ENCODE measurements at places on chromosomes 16 and 17. TPM values are rescaled to one million over a fixed set of nuclear protein-coding genes. Genes with fewer than 3 reads are reported as not detected.

DNA sequence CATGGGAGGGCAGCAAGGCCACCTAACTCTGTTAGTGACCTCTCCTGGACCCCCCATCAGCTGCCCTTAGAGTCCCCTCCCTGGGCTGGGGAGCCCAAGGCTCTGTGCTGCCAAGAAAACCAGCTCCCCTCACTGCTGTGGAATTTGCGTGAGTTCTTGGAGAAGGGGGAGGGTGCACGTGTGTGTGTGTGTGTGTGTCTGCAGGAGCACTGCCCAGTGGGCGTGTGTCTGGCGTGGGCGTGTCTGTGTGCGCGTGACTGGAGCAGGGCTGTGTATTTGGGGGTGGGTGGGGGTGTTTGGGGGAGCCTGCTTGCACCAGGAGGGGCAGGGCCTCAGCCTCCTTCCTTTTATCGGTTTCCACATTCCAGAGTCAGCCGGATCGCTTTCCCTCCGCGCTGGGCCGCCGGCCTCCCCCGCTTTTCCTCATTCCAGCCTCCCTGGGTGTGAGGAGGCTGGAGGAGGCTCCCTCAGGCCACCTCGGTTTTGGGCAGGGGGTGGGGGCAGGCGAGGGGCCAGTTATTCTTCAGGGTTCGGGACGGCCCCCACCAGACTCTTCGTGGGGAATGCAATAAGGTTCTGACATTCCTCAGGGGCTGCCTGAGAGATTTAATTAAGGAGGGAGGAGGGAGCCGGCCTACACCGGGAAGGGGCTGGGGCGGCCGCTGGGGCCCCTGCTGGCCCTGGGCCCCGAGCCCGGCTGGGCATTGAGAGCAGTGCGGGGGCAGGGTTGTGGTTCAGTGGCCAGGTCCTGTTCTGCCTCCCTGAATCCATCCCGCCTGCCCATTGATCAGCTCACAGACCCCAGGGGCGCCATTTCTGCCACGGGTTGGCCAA, 2.5 kb downstream of the VASN start:
- no peak for DNase-seq
- no peaks in the 10 kb centered on the region for H3K36me3 ChIP-seq
- no peak overlapping the region for H3K4me3 ChIP-seq
- H3K27me3 ChIP-seq = no peaks in the 10 kb centered on the region

DNA sequence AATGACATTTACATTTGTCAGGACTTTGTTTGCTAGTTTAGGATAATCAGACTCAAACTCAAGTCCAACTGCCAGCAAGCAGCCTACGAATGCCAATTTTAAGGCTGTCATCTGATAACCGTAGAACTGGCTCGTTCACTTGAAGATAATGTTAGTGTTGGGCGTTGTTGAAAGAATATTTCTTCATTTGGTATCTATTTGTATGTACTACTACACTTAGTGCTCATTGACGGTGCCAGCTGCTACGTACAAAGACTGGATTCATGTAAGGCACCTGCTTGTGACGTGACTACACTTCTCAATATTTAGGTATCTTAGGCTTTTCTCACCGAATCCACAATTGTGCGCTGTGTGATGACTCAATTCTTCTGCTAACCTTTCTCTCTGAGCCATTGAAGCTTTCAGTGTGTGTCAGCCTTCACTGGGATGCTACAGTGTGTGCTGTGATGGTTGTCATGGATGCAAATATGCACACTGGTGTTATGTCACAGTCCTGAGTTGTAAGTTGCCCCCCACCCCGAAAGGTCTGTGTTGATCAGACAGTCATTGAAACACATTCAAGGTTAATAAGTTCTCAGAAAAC, 5.7 kb downstream of the ATP2C2 start:
- no peak overlapping the region for H3K27ac ChIP-seq
- peaks cover 13% of the 10 kb centered on the region for H3K4me1 ChIP-seq
- H3K4me3 ChIP-seq = no peak overlapping the region

DNA sequence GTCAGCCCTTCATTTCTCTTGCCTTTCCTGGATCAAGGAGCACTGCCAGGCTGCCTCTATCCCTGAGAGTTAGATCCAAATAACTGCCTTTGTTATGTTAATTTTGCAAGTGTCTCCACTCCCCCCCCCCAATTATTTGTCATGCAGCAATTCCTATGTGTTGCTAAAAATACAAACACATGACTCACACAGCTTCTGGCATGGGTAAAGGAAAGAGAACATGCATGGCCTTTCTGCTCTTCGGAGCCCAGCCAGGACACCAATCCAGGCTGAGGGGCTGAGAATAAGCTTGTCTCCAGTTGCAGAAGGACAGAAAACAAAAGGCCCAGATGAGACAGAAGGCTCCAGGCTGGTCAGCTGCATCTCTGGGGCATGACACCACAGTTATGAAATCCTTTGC, 148.0 kb upstream of the TNRC6C start:
- no peak for DNase-seq
- no peak overlapping the region for H3K27ac ChIP-seq
- no peaks in the 10 kb centered on the region for H3K4me1 ChIP-seq
- no peaks in the 10 kb centered on the region for H3K36me3 ChIP-seq

Gene USP32
- 34.0 TPM for total RNA-seq

All from activated CD4-positive, alpha-beta T cell treated with anti-CD3 and anti-CD28 coated beads, Interleukin-2, amount 10 ng/mL, durations not matched to agents 7 days and 5 days (primary cell).